ENCODE measurements at places on chromosomes 12 and 14.

GRCh38 chr12:40693207-40693821 is 1.1 kb downstream of the CNTN1 start:
- no peak for DNase-seq

- DNase-seq: no peak
These were observed 975 bp downstream of the OGFOD2 start for GRCh38 chr12:122975790-122976647.

DNA sequence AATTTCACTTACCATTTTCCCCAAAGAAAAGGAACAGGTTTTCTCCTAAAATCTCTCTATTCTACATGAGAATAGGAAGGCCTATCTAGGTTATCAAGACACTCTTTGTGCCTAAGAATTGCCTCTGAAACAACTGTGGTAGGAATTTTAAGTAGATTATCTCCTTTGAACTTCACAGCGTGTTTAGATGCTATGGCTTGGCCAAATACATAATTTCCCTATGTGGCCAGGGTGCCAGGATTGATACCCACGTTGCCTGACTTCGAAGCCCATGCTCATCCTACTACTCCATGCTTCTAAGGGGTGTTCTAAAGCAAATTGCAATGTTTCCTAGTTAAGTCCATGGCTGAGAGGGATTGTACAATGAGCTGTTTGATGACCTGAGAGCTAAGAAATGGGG is 241.5 kb upstream of the FBXO33 start:
- DNase-seq: no peak

GRCh38 chr12:48525332-48525731 is at the start of gene OR8S1:
Gene OR8S1 (plus strand): TSS chr12:48525632. CDS start chr12:48525632, 0 bp downstream.
- DNase-seq: no peak

DNA sequence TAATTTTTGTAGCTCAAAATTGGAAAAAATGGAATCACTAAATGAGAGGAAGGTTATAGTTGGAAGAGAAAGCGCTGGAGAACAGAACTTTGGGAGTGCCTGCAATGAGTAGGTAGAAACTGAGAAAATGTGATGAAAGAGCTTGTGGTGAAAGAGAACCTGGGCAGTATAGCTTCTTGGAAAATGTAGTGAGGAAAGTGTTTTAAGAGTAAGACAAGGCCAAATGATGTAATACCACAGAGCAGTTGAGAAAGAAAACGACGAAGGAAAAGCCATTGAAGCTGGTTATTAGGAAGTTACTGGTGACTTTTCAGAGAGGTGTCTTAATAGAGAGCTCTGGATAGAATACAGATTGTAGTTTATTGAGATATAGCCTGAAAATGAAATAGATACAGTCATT is 255.3 kb downstream of the AEBP2 start:
- DNase-seq: no peak

DNA sequence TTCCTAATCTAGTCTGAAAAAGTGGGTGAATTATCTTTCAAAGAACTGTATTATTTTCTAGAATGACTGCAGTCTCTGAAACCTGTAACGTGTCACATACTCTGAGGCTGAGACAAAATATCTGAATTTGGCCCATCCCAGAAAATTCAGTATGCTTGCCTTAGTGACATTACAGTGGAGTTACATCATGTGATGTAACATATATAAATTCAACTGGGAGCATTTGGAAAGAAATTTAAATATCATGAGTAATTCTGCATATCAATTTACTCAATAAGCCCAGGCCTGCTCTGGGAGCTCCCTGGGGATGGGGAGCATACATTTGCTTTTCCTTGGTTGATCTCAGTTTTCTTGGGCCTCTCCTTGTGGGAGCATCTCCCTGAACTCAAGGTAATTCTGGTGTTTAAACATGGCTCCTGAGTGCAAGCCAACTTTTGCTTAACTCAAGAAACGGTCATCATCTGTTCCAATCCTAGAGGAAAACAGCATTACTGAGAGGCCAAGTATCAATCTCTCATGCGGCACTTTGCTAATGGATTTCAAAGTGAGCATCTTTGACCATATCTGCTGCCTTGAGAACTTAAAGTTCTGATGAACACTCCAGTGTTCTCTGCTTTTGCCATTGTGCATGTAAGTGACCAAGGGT is 54.4 kb downstream of the AKAP6 start:
- no peak for DNase-seq

GRCh38 chr14:22202313-22202712 is 386.7 kb downstream of the DAD1 start:
- no peak for DNase-seq

DNA sequence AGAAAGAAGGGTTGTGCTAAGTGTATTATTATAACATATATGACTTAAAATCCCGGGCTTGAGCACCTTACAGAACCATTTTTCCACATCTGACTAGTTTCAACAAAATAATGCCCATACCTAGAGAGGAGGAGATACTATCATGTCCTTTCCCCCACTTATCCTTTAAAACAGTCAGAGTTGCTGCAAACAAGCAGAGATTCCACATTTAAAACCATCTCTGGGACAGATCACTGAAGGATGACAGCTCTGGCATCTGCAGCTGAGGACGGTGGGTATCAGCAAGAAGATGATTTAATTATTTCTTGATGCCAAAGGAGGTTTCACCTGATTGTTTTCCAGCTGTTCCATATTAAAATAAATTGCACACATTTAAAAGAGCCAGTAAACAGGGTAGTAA is 328.0 kb upstream of the TMTC1 start:
- no peak for DNase-seq

GRCh38 chr14:36517242-36518030 is 2.6 kb downstream of the NKX2-1 start:
- DNase-seq: no peak

- no peak for DNase-seq
These were observed 47.3 kb downstream of the DYNC1H1 start for GRCh38 chr14:102011631-102012030.

GRCh38 chr12:43062201-43062895 is 472.8 kb upstream of the PRICKLE1 start:
- DNase-seq: no peak

DNA sequence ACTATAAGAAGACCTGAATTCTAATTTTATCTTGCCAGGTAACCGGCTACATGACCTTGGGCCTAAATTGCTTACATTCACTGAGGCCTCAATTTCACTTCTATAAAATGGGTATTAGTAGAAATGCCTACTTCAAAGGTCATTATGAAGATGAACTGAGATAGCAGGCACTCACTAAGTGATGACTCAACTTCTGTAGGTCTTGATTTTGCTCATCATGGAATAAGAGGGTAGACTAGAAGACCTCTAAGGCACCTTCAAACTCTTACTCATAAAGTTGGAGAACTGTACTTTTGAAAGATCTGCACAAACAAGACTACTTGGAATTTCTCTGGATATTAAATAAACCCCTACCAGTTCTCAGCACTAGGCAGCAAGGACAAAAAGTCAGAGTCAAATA is 39.3 kb upstream of the FRMD6 start:
- DNase-seq: no peak

- DNase-seq: no peak
These were observed 8.2 kb upstream of the LYZ start for GRCh38 chr12:69339999-69340398.

- DNase-seq: no peak
These were observed 14.1 kb upstream of the GPRC5A start for GRCh38 chr12:12877153-12877768.

GRCh38 chr12:49339464-49339861 is 2.5 kb upstream of the C1QL4 start:
- no peak for DNase-seq

- DNase-seq: no peak
These were observed 105.8 kb downstream of the MNAT1 start for GRCh38 chr14:60840313-60840712.

DNA sequence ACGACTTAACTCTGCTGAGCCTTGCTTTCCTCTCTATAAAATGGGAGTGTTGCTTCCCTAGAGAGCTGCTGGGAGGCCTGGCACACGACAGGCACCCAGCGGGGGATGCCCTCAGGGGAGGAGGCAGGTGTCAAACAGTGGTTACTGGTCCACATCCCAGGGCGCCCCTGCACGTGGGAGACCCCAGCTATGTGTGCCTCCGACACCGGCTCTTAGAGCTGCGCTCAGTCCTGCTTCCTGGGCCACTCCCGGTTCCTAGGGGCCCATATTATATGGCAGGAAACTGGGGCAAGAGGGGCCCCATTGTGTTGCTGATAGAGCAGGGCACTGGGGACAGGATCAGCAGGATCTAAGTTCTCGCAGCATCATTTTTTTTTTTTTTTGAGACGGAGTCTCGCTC is 47.3 kb downstream of the CHGA start:
- DNase-seq: no peak

GRCh38 chr12:58803908-58804307 is 116.4 kb downstream of the LRIG3 start:
- no peak for DNase-seq

GRCh38 chr12:109871668-109872314 is 8.6 kb downstream of the GLTP start:
- no peak for DNase-seq

GRCh38 chr12:73220951-73221350 is 948.8 kb downstream of the TRHDE start:
- DNase-seq: no peak

- DNase-seq: no peak
These were observed 304.9 kb downstream of the ZFP36L1 start for GRCh38 chr14:68487805-68488590.

DNA sequence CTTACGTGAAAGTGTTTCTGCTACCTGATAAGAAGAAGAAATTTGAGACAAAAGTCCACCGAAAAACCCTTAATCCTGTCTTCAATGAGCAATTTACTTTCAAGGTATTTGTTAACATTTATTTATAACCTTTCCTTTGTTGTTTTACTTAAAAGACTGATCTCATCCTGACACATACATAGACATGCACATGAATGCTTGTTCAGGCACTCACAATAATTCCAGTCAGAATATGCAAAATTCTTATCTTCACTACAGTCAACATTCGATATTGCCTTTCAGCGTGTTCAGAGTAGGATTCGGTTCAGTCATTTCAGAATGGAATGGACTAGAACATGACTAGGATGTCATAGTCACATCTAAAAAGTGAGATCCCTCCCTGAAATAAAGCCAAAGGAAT is 394.6 kb downstream of the PAWR start:
- no peak for DNase-seq

DNA sequence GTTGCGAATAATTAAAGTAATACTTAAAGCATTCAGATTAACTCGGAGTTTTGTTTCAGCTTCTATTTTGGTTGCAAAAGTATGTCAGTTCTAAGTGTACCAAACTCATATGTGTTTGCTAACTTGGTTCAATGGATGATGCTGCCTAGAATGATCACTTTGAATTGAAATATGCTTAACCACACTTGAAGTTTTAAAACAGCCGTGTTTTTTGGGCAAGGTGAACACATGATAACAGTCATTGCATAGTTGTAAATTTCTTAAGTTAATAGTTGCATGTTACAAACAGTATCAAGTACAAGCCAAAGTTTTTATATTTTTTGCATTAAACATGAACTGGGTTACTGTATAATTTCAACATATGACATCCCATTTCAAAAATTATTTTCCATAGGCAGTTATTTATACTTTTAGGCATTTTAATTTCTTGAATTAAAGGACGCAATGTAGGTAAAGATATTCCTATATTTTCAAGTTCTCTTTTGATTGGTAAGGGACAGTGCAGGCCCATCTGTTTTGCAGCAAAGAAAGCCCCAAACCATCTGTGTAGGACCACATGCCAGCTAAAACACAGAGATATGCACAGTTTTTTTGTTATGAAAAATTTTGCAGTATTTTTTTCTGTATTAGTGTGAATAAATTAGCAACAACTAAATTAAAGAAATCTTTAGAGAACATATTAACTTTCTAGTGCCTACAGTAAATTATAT is 575.5 kb downstream of the PRKD1 start:
- no peak for DNase-seq

DNA sequence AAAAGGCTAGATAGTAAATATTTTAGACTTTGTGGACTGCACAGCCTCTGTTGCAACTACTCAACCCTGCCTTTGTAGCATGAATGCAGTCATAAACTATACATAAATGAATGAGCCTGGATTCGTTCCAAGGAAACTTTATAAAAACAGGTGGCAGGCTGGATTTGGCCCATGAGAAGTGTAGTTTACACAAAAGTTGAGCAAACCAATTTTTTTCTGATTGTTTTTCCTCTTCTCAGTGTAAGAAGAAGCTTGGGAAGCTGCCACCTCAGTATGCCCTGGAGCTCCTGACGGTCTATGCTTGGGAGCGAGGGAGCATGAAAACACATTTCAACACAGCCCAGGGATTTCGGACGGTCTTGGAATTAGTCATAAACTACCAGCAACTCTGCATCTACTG is 9.5 kb downstream of the OAS1 start:
- DNase-seq: no peak

DNA sequence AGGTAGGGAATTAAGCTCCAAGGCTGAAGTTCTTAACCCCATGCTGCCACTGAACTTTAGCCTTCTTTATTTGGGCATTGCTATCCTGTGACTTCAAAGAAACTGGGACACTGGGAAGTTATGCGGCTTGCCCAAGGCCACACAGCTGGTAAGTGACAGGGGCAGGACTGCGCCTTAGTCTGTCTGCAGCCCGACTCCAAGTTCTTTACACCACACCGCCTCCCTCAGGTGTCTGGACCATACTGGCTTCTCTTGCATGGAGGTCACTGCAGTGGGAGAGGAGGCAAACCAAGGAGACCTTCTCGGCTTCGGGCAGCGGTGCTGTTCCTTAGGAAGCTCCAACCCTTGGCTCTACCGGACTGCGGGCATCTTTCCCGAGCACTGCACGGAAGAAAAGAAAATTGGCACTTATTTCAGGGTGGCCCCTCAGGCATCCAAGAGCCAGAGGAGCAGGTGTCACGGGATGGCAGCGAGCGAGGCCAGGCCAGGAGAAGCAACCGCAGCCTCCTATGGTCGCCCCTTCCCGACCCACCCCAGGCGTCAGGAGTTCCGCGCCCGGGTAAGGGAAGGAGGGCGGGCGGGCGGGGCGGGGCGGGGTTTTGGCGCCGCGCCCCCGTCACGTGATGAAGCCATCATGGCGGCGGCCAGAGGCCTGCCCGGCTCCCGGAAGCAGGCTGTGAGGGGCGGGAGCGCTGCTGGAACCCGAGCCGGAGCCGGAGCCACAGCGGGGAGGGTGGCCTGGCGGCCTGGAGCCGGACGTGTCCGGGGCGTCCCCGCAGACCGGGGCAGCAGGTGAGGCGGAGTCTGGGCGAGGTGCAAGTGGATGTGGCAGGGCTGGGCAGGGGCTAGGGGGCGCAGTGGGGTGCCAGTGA is 16.4 kb upstream of the ESPL1 start:
- no peak for DNase-seq

- DNase-seq: no peak
These were observed 32.4 kb downstream of the DHX37 start for GRCh38 chr12:124956571-124956970.

GRCh38 chr14:98077176-98077575 is 1194.8 kb downstream of the BCL11B start:
- DNase-seq: no peak

DNA sequence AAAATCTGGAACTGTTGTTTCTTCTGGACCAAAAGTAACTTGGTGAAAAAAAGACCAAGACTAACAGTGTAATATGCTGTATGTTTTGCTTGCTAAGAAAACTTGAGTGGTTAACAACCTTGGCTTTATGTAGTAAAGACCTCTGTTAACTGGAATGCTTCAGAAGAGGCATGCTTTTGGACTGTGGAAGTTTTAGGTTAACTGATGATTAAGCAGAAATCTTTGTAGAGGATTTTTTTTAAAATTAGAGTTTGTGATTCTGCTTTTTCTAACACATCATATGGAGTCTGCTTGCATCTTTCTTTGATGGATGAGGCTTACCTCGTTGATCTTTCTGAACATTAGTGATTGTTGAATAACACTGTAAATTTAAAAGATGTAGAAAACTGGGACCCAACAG is 17.5 kb downstream of the PELI2 start:
- no peak for DNase-seq
